Muscle of back (tissue), 13 donors: ENCODE measurements at places on chromosomes 12 and 14.

- DNase-seq, result no peak
These were observed 92.1 kb downstream of the NINJ2 start for GRCh38 chr12:570921-571794.

DNA sequence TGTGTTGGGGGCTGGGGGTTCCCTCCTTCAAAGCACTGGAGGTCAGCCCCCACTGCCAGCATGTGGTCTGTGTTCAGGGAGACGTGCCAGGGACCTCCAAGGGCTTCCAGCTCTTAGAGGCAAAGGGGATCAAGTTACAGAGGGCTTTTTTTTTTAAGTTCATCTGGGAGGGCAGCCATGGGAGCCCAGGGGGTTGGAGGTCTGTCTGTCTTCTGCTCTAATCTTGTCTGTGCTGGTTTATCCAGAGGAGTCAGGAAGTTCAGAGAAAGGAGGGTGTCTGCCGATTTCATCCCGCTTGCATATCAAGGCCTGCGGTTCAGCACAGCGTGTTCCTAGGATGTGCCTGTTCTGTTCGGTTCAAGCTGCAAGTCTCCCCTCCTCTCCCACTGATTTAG is 72.2 kb downstream of the TMEM132C start:
- peak; percentile 43 for DNase-seq

DNA sequence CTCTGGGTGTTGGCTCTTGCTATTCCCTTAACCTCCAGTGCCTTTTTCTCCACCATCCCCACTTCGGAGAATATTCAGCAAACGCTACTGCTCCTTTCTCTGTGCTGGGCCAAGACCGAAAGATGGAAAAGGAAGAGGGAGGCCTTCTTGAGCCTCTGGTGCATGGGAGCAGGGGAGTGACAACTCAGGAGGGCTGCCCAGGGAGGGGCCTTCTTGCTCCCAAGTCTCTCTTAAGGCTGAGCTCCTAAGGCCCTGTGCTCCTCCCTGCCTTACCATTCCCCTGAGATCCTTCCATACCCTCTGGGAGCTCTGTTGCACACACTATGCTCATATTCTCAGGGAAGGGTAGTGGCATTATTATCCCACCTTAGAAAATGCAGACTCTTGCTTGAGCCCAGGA is 34.9 kb downstream of the SH2B3 start:
- no peak for DNase-seq

- no peak for DNase-seq
These were observed 179.6 kb downstream of the ADGRD1 start for GRCh38 chr12:131133015-131133905.

- no peak for DNase-seq
These were observed 68.3 kb downstream of the DERA start for GRCh38 chr12:15979096-15980092.

- peak; percentile 23 for DNase-seq
These were observed 182.3 kb downstream of the KIF26A start for GRCh38 chr14:104320611-104321086.

GRCh38 chr12:72031066-72031465 is 92.4 kb downstream of the TPH2 start:
- no peak for DNase-seq

GRCh38 chr12:112907415-112908157 is 824 bp downstream of the OAS1 start:
- peak; percentile 15 for DNase-seq

GRCh38 chr12:116443821-116444589 is 115.2 kb upstream of the MAP1LC3B2 start:
- no peak for DNase-seq

GRCh38 chr12:132490422-132491137 is 629 bp downstream of the FBRSL1 start:
- no peak for DNase-seq

- peak; percentile 42 for DNase-seq
These were observed 26.1 kb upstream of the RTRAF start for GRCh38 chr14:51963286-51963685.

GRCh38 chr12:111408686-111409402 is 3.1 kb downstream of the SH2B3 start:
- DNase-seq, result peak; percentile 20

- no peak for DNase-seq
These were observed 13.8 kb downstream of the PLD4 start for GRCh38 chr14:104938436-104938835.

DNA sequence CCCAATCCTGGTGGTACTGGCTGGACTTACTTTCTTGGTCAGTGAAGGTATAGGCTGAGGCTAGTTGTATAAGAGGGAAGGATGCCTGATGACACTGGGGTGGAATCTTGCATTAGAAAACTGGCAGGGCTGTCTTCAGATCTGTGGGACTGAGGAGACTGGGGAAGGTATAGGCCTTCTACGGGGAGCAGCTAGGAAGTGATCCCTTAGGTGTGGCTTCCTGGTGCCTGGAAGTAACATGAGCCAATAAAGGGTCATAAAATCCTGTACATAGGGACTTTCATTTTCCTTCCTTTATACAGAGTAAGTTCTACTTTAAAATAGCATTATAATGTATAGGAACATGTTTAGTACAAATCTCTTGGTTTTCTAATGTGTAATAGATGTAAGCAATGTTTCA is 716.8 kb downstream of the LRFN5 start:
- DNase-seq, result no peak

- no peak for DNase-seq
These were observed 3.1 kb upstream of the CCDC88C start for GRCh38 chr14:91420686-91421085.

DNA sequence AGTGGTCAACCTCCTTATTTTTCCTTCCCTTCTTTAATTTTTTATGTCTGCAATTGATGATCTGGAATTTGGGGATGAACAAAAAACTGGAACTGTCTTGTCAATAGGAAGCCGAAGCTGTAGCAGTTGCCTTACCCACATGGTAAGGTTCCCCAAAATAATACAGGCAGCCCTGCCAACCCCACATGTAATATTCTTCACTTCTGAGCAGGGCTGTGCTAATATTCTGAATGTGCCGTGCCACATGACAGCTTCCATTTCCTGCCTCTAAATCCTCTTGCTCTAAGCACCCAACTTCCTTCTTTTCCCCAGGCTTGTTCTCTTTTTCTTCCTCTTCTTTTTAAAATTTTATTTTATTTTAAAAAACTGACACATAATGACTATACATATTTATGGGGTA is 39.6 kb downstream of the GPATCH2L start:
- peak; percentile 11 for DNase-seq

DNA sequence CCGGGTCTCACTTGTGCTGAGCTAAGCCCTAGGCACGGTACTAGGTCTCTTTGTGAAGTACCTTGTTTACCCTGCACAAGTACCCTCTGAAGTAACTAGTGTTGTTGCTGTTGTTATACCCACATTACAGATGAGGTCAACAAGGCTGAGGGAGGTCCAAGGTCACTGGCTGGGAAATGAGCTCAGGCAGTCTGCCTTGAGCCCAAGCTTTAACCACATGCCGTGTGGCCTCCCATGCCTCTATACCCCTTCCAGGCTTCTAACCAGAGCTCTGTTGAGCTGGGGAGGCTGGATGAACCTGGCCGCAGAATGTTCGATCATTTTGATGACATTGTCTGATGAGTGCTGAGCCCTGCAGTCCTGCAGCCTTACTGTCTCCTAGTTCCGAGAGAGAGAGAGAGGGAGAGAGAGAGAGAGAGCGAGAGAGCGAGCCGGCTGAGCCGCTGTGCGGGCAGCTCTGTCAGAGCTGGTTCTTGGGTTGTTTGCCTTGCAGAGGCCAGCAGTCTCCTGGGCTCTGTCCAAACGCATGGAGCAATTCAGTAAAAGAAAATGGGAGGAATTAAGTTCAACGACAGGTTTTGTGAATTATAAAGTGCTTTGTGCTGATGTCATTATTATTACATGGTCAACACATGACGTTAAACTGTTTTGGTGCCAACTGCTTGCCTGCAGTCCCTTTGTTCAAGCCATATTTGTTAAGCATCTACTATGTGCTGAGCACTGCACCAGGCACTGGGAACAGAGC is 13.1 kb downstream of the JDP2 start:
- DNase-seq, result no peak

- no peak for DNase-seq
These were observed 73.3 kb downstream of the ANO2 start for GRCh38 chr12:5871741-5872140.

GRCh38 chr14:90381999-90382451 is 14.8 kb upstream of the CALM1 start:
- no peak for DNase-seq

DNA sequence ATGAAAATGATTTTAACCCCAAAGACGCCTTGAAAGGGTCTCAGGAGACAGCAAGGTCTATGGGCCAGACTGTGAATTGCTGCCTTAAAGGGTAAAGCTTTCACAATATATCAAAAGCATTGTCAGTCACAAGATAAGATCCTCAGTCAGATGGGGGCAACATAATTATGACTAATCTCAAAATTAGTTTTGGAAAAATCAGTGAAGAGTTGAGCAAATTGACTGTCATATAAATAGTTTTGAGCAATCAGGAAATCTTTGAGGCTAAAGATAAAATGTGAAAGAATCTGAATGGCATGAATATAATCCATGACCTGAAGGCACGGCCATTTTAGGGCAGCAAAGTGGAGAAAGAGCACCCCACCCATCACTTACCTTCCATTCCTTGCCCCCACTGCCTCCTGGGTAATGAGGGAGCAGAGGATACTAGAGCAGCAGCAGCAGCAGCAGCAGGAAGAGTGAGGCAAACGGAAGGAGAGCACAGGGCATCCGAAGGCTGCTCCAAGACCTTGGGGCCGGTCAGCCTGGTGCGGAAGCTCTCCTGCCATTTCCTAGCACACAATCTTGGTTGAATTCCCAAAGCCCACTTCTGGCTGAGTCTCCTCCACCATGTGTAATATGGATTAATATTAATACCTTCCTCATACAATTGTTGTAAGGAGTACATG is 7.0 kb downstream of the STON2 start:
- no peak for DNase-seq

DNA sequence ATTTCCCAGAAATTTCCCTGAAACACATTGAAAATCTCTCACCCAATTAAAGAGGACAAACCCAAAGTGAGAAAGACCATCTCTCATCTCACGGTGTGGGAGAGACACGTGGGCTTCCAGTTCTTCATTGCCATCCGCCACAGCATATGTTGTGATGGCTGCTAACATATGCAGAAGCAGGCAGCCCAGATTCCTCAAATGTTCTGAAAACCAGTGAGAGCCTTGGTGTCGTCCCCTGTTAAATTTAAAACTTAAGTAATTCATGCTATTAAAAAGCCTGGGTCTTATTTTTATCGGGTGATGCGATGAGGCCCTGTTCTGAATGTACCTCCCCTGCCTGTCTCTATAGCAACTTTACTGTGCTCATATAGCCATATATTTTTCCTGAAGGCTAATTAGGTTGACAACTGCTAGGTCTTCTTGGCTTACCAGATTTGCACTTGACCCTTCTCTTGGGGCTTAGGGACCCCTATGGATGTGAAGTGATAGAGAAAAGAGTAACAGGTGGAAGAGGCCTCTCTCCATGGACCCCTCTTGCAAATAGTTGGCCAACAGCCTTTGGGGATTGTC is 2.8 kb upstream of the FGF6 start:
- no peak for DNase-seq

- DNase-seq, result peak; percentile 53
These were observed 1.2 kb upstream of the COX14 start for GRCh38 chr12:50110762-50111351.

DNA sequence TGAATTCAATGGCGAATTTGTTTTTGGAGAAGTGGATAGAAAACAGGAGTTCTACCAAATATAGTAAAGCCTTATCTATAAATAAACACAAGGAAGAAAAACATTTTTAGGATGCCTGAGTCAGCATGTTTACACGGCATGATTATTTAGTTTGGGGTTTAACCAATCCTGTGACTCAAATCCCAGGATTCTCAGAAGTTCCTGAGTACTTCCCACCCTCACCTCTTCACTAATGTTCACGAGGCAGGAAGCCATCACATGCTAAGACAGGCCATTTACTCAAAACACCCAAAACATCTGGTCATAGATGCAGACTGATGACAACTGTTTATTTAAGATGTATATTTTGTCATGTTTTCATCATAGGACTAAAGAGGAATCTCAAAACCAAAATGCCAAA is 3.4 kb upstream of the GLRX5 start:
- DNase-seq, result peak; percentile 38

GRCh38 chr14:71122866-71123565 is 215.8 kb downstream of the PCNX1 start:
- no peak for DNase-seq

GRCh38 chr12:115811929-115812328 is 465.6 kb downstream of the MED13L start:
- DNase-seq, result no peak

- no peak for DNase-seq
These were observed 650 bp downstream of the HEBP1 start for GRCh38 chr12:12999271-12999958.

DNA sequence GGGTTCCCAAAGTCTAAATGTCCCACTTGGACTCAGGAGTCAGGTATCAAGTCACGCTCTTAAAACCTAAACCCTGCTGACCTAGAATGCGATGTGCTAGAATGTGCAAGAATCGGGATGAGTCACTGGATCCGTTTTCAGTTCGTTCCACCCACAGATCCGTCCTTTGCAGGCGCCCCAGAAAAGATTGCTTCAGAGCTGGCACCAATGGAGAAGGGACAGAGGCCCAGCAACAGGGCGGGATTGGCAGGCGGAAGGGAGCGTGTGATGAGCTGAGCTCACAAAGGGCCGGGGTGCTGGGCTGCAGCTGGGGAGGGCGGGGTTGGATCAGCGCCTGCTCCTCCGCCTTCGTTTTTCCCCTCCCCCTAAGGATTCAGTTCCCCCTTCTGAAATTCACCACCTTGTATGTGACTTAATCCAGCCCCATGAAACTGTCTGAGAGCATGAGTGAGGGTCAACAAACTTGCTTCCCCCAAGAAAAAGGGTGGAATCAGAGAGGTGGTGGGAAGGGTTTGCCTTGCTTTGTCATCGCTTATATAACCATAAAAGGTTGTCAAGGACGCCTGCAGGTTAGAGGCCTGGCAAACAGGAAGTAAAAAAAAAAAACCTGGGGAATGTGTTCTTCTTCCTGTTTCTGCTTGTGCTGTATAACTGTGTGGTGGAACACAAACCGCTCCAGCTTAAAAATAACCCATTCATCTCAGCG is 2.8 kb upstream of the UBC start:
- peak; percentile 100 for DNase-seq

DNA sequence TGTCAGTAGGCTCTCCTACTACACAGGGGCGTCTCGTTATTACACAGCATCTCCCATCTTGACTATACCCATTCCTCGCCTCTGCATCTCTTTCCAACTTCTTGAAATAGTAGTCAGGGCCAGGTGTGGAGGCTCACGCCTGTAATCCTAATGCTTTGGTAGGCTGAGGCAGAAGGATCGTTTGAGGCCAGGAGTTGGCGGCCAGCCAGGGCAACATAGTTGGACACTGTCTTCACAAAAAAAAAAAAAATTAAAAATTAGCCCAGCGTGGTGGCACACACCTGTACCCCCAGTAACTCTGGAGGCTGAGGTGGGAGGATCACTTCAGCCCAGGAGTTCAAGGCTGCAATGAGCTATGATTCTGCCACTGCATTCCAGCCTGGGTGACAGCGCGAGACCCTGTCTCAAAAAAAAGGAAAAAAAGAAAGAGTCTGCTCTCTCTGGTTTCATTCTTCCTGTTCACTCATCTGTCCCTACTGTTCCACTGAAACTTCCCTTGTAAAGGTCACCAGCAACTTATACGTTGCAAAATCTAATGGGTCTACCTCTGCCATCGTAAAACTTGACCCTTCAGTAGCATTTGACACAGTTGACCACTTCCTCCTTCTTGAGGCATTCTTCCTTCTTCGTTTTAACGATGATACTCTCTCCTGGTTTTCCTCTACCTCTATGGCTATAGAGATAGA is 41.0 kb upstream of the PTGR2 start:
- no peak for DNase-seq
